CD4-positive, alpha-beta T cell treated with Interleukin-1 beta for 1 hour (primary cell): ENCODE measurements at places on chromosomes 4 and X.

DNA sequence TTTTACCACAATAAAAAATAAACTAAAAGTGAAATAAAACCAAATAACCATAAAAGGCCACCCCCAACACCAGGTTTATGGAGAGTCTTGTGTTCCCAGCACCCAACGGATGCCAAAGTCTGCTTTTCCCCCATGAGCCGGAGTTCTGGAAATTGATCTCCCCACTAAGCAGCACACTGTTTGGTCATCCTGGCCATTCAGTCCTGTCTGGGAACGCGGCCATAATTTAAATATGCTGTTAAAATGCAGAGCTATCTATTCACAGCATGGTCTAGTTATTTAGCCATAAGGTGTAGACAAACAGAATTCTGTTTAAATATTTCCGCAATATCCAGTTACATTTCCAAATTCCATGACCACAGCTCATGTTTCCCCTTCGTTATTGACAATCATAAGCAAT is 129.6 kb upstream of the TBL1X start:
- DNase-seq = no peak

- DNase-seq = no peak
Measured at GRCh38 chrX:110125446-110126162, 122.7 kb downstream of the TMEM164 start.

GRCh38 chr4:138761638-138762220 is 253.9 kb upstream of the NOCT start:
- DNase-seq = no peak

DNA sequence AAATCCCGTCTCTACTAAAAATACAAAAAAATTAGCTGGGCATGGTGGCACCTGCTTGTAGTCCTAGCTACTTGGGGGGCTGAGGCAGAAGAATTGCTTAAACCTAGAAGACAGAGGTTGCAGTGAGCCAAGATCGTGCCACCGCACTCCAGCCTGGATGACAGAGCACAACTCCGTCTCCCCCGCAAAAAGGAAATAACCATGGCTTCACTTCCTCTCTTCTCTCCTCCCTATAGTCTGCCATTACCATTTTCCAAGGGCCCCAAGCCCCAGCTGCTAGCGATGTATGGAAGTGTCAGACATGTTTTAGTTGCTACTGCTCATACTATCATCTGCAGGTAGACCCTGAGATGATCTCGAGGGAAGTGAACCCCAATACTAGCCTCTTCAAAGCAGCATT is 177.3 kb upstream of the FAM9B start:
- no peak for DNase-seq

- DNase-seq = no peak
Measured at GRCh38 chr4:123412091-123412505, 15.5 kb downstream of the SPRY1 start.
